ENCODE measurements at places on chromosomes 7 and 10.

GRCh38 chr10:71213761-71214440, 1.5 kb downstream of the UNC5B start:
- no peak for DNase-seq

DNA sequence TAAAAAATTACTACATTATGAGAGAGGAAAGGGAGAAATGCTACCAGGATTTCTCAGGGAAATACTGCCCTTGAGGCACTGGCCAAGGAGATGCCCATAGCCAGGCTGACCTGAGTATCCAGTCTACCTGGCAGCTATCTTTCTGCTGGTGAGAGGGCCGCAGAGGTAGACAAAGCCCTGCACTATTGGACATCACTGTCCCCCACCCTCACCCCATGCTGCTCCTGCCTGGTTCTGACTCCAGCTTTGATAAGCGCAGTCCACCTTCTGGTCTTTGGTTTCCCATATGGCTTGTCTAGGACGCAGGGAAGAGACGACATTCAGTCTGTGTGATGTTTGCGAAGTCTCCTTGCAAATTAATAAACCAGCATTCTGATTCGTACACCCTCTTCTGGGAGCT, 3.7 kb downstream of the ITPRIP start:
- no peak for DNase-seq

GRCh38 chr10:106980495-106981451, 183.7 kb downstream of the SORCS1 start:
- DNase-seq: no peak

- DNase-seq: peak; percentile 20
These were observed 4.1 kb upstream of the TAS2R5 start for GRCh38 chr7:141785706-141786552.

- no peak for DNase-seq
These were observed 29.0 kb upstream of the DGKI start for GRCh38 chr7:137875746-137876145.

- DNase-seq: no peak
These were observed 122.6 kb upstream of the ASAH2 start for GRCh38 chr10:50373821-50374501.

DNA sequence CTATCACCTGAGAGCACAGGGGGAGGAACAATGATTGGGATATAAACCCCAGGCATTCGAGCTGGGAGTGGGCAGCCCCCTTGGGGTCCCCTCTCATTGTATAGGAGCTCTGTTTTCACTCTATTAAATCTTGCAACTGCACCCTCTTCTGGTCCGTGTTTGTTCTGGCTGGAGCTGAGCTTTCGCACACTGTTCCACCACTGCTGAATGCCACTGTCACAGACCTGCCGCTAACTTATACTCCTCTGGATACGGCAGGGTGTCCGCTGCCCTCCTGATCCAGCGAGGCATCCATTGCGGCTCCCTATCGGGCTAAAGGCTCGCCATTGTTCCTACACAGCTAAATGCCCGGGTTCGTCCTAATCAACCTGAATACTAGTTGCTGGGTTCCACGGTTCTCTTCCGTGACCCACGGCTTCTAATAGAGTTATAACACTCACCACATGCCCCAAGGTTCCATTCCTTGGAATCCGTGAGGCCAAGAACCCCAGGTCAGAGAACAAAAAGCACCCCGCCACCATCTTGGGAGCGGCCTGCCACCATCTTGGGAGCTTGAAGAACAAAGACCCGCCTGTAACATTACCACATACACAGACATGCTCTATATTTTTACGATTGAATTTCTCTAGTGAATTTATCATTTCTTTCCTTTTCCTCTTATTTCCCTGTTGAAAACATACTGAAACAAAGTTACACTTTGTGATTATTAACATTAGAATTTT, 9.0 kb downstream of the ZWINT start:
- DNase-seq: no peak

Measured in thyroid gland (tissue), 4 donors.